ENCODE measurements at places on chromosomes 16 and 17. TPM values are rescaled to one million over a fixed set of nuclear protein-coding genes. Genes with fewer than 3 reads are reported as not detected.

Gene KCTD19
- 0.75 TPM for total RNA-seq

Gene CCR7
- total RNA-seq: 0.53 TPM

Gene ENPP7
- total RNA-seq: not detected

Gene ORC6
- 128 TPM for total RNA-seq

Gene SULT1A2
- 1.9 TPM for total RNA-seq

Gene TUBB3
- 157 TPM for total RNA-seq

- no peak overlapping the region for H3K27ac ChIP-seq
- H3K4me3 ChIP-seq: no peak overlapping the region
- no peaks in the 10 kb centered on the region for H3K36me3 ChIP-seq
- peak; percentile 90 for DNase-seq
Measured at GRCh38 chr16:66924527-66925321, 611 bp downstream of the RRAD start.

- H3K4me3 ChIP-seq: no peak overlapping the region
- H3K36me3 ChIP-seq: peaks cover 3% of the 10 kb centered on the region
- H3K4me1 ChIP-seq: no peaks in the 10 kb centered on the region
- no peaks in the 10 kb centered on the region for H3K27me3 ChIP-seq
Measured at GRCh38 chr17:10640475-10640874, 16.6 kb downstream of the MYH3 start.

DNA sequence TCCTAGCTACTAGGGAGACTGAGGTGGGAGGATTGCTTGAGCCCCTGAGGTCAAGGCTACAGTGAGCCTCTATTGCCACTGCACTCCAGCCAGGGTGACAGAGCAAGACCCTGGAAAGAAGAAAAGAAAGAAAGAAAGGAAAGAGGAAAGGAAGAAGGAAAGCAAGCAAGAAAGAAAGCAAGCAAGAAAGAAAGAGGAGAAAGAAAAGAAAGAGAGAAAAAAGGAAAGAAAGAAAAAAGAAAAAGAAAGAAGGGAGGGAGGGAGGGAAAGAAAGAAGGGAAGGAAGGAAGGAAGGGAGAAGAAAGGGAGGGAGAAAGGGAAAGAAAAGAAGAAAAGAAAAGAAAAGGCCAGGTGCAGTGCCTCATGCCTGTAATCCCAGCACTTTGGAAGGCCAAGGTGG is 9.0 kb downstream of the ACTG1 start:
- no peak for DNase-seq
- H3K27me3 ChIP-seq: no peaks in the 10 kb centered on the region
- no peak overlapping the region for H3K4me3 ChIP-seq
- H3K27ac ChIP-seq: no peak overlapping the region
- H3K36me3 ChIP-seq: peaks cover 1% of the 10 kb centered on the region

DNA sequence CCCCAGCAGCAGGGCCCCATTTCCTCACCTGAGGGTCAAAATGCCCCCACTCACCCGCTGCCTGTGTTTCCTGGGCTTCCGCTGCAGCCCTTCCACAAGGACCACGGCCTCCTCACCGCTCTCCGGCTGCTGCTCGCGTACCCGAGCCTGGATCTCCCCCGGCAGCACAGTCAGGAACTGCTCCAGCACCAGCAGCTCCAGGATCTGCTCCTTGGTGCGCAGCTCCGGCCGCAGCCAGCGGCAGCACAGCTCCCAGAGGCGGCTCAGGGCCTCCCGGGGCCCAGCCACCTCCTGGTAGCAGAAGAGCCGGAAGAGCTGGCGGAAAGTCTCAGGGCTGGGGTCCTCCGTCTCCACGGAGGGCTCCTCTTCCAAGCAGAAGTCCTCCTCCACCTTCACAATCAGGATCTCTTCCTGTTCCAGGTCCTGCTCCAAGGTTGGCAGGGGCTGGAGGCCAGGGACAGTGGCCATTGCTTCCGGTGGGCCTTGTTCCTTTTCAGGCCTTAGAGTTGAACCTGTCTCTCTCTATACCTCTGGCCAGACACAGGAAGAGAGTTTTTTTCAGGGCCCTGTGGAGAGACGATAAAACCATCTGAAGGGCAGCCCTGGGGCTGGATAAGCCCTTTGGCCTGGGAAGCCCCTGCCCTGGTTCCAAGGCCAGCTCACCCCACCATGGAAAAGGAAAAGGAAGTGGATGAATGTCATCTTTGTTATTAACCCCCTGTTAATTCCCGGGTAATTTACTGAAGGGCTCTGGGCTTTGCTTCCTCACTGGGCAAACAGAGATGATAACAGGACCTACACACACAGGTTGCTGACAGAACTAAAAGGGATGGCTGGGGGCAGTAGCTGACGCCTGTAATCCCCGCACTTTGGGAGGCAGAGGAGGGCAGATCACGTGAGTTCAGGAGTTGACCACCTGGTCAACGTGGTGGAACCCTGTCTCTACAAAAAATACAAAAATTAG is 1.2 kb downstream of the ZNF500 start:
- H3K27ac ChIP-seq: no peak overlapping the region
- H3K4me3 ChIP-seq: peak overlapping the region; percentile 94
- no peaks in the 10 kb centered on the region for H3K4me1 ChIP-seq
- no peaks in the 10 kb centered on the region for H3K27me3 ChIP-seq
- peaks cover 30% of the 10 kb centered on the region for H3K36me3 ChIP-seq

DNA sequence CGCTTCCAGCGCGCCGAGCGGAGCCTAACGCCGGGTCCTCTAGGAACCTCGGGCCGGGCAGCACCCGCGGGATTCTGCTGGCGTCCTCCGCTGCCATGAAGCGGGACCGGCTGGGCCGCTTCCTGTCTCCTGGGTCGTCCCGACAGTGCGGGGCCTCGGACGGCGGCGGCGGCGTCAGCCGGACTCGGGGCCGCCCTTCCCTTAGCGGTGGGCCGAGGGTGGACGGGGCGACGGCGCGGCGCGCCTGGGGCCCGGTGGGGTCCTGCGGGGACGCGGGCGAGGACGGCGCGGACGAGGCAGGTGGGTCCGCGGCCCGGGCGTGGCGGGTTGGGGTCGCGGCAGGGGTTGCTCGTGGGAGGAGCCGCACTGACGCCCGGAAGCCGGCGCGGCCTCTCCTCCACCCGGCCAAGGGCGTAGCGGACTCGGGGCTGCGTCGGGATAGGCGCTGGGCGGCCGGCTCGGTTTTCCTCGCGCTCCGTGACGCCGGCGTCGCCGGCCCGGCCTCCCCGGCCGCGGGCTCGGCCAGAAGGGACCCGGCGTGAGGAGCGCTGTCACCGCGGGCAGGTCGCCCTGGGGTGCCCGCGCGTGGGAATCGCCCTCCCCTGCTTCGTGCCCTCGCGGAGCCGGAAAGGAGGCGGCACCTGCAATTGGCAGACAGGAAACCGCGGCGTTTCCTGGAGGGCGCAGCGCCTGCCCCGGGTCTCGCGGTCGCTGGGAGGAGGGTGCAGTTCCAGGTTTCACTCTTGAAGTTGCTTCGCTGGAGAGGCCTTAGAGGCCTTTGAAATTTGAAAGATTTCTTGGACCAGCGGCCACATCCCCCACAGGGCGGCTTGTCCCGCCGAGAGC is 432 bp downstream of the ZNF276 start:
- DNase-seq: no peak
- H3K27ac ChIP-seq: no peak overlapping the region
- peak overlapping the region; percentile 87 for H3K4me3 ChIP-seq
- peaks cover 27% of the 10 kb centered on the region for H3K36me3 ChIP-seq

- no peaks in the 10 kb centered on the region for H3K4me1 ChIP-seq
- H3K27me3 ChIP-seq: no peaks in the 10 kb centered on the region
- H3K4me3 ChIP-seq: no peak overlapping the region
- H3K36me3 ChIP-seq: peaks cover 100% of the 10 kb centered on the region
- H3K27ac ChIP-seq: no peak overlapping the region
Measured at GRCh38 chr17:8479431-8479947, 43.8 kb downstream of the NDEL1 start.

DNA sequence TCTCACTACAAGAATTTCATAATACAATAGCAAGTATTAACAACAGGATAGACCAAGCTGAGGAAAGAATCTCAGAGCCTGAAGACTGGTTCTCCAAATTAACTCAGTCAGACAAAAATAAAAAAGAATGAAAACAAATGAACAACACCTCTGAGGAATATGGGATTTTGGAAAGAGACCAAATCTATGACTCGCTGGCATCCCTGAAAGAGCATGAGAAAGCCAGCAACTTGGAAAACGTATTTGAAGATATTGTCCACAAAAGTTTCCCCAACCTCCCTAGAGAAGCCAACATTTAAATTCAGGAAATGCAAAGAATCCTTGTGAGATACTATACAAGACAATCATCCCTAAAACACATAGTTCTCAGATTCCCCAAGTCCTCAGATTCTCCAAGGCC is 20.9 kb downstream of the NLRP1 start:
- H3K4me3 ChIP-seq: no peak overlapping the region
- H3K27me3 ChIP-seq: no peaks in the 10 kb centered on the region
- no peak for DNase-seq
- H3K27ac ChIP-seq: no peak overlapping the region
- no peaks in the 10 kb centered on the region for H3K4me1 ChIP-seq

DNA sequence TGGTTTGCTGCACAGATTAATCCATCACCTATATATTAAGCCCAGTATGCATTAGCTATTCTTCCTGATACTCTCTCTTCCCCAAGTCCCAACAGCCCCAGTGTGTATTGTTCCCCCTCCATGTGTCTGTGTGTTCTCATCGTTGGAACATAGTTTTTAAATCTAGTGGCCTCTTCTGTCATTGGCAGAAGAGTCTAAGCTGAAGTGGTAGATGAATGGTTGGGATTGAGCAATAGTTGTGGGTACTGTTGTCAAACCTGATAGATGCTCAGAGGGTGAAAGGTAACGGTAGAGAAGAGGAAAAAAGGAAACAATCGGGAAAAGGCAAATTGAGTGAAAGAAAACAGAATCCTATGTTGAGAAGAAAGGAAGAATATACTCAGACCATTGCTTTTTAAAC is 29.9 kb downstream of the MAP3K3 start:
- no peaks in the 10 kb centered on the region for H3K4me1 ChIP-seq
- H3K27ac ChIP-seq: no peak overlapping the region
- H3K36me3 ChIP-seq: peaks cover 20% of the 10 kb centered on the region
- H3K4me3 ChIP-seq: no peak overlapping the region
- no peaks in the 10 kb centered on the region for H3K27me3 ChIP-seq

DNA sequence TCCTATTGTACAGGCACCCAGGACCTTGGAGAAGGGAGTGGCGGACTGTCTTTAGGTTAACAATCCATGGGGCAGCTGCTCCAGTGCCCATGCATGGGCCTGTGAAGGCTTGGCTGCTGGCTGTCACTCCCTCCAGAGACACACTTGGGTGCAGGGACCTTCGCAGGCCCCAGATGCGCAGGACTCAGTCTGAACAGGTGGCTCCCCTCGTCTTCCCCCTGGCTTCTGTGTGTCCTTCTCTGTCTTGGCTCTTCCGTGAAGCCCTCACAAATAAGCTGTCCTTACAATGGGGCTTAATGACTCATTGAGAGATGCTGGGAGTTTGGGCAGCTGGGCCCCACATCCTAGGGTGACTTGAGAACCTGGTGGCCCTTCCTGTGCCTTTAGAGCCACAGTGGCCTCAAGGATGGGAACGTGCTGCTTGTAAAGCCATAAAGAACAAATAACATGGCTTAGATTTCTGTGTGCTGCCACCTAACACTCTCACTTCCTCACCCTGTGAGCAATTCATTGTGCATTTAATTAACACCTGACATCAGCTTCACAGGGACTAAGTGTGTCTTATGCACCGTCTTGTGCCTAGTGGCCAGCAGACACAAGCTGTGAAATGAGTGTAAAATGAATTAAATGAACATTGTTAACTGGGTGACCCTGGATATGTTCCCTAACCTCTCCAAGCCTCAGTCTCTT is 340.7 kb downstream of the SNX29 start:
- H3K36me3 ChIP-seq: no peaks in the 10 kb centered on the region
- no peak for DNase-seq
- peaks cover 43% of the 10 kb centered on the region for H3K4me1 ChIP-seq
- no peak overlapping the region for H3K4me3 ChIP-seq
- no peak overlapping the region for H3K27ac ChIP-seq

DNA sequence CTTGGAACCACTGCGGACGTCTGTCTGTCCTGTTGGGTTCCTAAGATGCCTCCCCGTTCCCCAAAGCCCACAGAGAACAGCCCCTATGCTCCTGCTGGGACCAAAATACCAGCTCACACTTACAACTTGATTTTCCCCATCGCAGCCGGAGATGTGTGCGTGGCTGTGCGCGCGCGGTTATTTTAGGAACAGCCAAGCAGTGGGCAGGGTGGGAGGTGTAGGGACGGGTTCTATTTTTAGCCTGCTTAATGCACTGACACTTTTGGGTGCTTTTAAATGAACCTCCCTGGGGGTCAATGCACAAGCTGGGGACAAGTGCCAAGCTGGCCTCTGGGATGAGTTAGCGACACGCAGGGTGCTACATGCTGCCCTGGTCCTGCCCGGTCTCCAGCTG is 74.1 kb downstream of the KLHDC4 start:
- H3K27me3 ChIP-seq: no peaks in the 10 kb centered on the region
- no peak for DNase-seq
- no peak overlapping the region for H3K27ac ChIP-seq
- no peak overlapping the region for H3K4me3 ChIP-seq
- H3K36me3 ChIP-seq: peaks cover 5% of the 10 kb centered on the region

DNA sequence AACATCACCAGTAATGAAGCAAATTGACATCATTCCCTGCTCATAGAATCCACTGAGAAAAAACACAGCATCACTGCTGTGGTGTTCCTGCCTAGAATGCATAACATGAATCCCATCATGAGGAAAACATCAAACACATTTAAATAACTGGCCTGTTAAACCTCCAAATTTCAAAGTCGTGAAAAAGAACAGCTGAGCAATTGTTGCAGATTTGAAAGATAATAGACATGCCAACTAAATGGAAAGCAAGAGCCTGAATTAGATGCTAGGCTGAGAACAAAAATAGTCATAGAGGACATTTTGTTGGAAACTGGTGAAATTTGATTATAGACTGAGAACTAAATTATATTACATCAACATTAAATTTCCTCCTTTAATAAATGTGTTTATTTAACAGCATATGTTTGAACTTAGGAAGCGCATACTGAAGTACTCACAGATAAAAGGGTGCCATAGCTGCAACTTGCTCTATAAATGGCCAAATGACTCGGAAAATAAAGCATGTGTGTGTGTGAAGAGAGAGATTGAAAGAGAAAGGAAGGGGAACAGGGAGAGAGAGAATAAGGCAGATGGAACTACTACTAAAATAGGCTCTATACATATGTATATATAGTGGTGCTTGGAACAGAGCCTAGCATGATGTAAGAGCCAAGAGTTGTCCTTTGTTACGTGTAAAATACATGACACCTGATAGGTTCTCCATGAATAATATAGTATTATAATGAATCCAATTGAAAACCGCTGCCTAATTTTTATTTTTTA is 305.0 kb upstream of the MON1B start:
- no peaks in the 10 kb centered on the region for H3K27me3 ChIP-seq
- no peaks in the 10 kb centered on the region for H3K4me1 ChIP-seq
- H3K4me3 ChIP-seq: no peak overlapping the region
- H3K27ac ChIP-seq: no peak overlapping the region
- DNase-seq: no peak

GRCh38 chr17:1000597-1001461 is 3.9 kb downstream of the TIMM22 start:
- H3K4me3 ChIP-seq: no peak overlapping the region
- H3K36me3 ChIP-seq: peaks cover 53% of the 10 kb centered on the region
- no peak overlapping the region for H3K27ac ChIP-seq

DNA sequence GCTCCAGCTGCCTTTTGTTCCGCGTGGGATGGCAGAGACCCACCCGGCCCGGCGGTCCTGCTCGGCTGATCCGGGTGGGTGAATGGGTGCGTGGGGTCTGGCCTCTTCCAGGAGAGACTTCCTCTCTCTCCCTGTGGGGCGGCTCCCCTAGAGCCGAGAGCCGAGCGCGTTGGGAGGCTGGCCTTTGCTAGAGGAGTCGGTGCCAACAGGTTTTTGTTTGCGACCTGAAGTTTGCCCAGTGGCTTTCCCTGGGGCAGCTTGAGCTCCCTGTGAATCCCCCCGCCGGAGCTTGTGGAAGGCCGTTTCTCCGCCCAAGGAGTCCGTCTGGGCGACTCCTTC is 970 bp downstream of the EPN2 start:
- DNase-seq: peak; percentile 79
- peak overlapping the region; percentile 94 for H3K4me3 ChIP-seq
- H3K36me3 ChIP-seq: peaks cover 4% of the 10 kb centered on the region
- no peaks in the 10 kb centered on the region for H3K27me3 ChIP-seq
- H3K4me1 ChIP-seq: no peaks in the 10 kb centered on the region
